ENCODE measurements at places on chromosomes 7 and 10. TPM values are rescaled to one million over a fixed set of nuclear protein-coding genes. Genes with fewer than 3 reads are reported as not detected.

DNA sequence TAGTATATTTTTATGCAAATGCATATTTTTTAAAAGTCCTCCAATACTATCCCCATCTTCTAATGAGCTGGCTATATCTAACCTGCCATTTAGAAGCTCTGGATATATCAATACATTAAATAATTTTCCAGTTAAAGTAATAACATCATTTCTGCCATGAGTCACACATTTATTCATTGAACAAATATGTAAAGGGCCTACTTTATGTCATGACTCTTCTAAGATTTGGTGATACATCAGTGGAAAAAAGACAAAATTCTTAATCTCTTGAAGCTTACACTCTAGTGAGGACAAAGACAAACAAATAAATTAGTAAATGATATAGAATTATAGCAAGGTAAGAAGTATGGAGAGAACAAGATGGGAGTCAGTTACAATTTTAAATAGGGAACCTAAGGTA lies 716.8 kb upstream of the LRRTM3 start:
- H3K4me1 ChIP-seq = no peaks in the 10 kb centered on the region
- DNase-seq = no peak
- no peaks in the 10 kb centered on the region for H3K27me3 ChIP-seq
- H3K4me3 ChIP-seq = no peak overlapping the region

GRCh38 chr10:32961895-32962369 lies 3.9 kb upstream of the ITGB1 start:
- peak overlapping the region; percentile 63 for H3K27ac ChIP-seq
- DNase-seq = no peak
- no peaks in the 10 kb centered on the region for H3K36me3 ChIP-seq
- peaks cover 28% of the 10 kb centered on the region for H3K4me1 ChIP-seq
- no peak overlapping the region for H3K4me3 ChIP-seq
- no peaks in the 10 kb centered on the region for H3K27me3 ChIP-seq

DNA sequence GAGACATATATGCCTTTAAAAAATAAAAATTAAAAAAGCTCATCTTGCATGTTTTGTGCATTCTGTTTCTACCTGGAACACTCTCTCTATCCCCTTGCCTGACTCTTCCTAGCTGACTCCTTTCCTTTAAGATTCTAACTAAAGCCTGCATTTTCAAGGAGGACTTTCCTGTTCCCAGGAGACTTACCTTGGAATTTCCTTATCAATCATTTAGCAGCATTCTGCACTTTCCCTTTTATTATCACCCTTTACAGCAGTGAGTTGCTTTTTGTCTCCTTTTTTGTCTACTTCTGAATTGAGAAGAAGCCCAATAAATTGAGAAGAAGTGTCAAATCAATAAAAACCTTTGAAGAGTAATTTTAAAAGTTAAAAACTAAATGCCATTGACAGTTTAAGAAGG lies 142.2 kb upstream of the TMEM196 start:
- no peaks in the 10 kb centered on the region for H3K36me3 ChIP-seq
- DNase-seq = no peak
- no peaks in the 10 kb centered on the region for H3K27me3 ChIP-seq

ZP3 gene
- total RNA-seq = 1.1 TPM

DNA sequence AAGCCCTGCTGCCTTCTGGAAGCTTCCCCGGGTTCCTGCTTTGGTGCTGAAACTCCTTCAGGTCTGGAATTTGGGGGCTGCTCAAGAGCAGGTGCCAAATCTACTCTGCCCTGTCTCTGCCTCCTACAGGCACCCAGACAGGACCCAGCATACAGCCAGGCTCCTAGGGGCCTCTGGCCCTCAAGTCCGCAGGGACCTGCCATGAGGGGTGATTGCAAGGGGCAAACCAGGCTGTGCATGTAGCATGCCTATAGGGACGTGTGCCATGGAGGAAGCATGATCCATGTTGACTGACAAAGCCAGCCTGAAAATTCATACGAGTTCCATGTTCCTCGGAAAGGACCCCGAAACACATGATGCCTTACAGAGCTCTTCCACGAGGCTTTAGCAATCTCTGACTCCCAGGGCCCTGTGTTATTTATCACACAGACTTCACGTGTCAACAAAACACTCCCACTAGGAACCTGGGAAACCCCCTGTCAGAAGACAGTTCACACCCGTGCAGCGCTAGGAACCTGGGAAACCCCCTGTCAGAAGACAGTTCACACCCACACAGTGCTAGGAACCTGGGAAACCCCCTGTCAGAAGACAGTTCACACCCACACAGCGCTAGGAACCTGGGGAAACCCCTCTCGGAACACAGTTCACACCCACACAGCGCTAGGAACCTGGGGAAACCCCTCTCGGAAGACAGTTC lies 75.3 kb upstream of the DNAAF5 start:
- no peaks in the 10 kb centered on the region for H3K4me1 ChIP-seq
- H3K36me3 ChIP-seq = no peaks in the 10 kb centered on the region
- no peak overlapping the region for H3K4me3 ChIP-seq
- no peak overlapping the region for H3K27ac ChIP-seq
- H3K27me3 ChIP-seq = no peaks in the 10 kb centered on the region

- no peak for DNase-seq
- no peaks in the 10 kb centered on the region for H3K36me3 ChIP-seq
- H3K4me3 ChIP-seq = no peak overlapping the region
- H3K4me1 ChIP-seq = no peaks in the 10 kb centered on the region
- H3K27me3 ChIP-seq = no peaks in the 10 kb centered on the region
- no peak overlapping the region for H3K27ac ChIP-seq
Observed at GRCh38 chr10:121243609-121244241, 354.5 kb downstream of the FGFR2 start.
